ENCODE measurements at places on chromosomes 7 and 10. TPM values are rescaled to one million over a fixed set of nuclear protein-coding genes. Genes with fewer than 3 reads are reported as not detected.
A peak's percentile ranks its signal among the peaks of the same experiment; 100 is the strongest.

DNA sequence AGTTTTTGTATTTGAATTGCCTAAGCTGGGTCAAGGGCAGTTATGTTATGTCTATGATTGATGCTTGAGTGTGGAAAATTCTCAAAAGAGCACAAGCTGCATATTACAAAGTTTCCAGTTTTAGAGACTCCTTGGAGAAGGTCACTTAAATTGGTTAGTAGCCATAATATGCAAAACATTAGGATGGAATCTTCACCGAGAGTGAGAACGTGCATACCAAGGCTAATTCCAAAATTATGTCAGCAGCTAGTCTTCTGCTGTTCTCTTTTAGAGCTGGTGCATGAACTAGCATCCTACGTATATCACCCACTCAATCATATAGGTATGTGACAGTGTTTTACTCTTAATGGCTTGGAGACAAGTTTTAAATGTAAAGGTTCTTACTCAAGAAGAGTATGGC, 49.2 kb downstream of the MKX start:
- no peak for DNase-seq

- DNase-seq, result peak; percentile 70
Measured at GRCh38 chr7:81956520-81956919, 186.7 kb upstream of the HGF start.

- DNase-seq, result no peak
Measured at GRCh38 chr7:55517191-55517633, 55.1 kb downstream of the VOPP1 start.

Gene CTAGE6
- total RNA-seq, result 0.17 TPM

DNA sequence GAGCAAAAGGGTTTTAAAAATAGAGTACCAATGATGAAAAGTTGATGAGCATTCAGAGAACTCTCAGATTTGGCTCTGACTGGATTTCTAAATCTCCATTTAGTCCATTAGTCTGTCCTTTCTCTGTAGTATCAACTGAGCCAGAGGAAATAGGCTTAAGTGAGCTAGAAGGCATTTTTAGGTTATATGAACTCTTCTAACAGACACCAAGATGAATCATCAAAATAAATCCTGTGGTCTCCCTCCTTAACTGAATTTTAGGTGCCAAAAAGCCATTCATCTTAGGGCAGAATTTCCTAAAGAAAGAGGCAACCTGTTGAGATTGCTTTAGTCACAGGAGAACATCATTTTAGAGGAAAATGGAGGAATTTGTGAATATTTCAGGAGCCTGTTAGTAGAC, 305.1 kb downstream of the AUTS2 start:
- peak; percentile 76 for DNase-seq

- DNase-seq, result no peak
Measured at GRCh38 chr10:28986117-28986792, 302.6 kb upstream of the LYZL1 start.

Gene TMEM213
- not detected for total RNA-seq

DNA sequence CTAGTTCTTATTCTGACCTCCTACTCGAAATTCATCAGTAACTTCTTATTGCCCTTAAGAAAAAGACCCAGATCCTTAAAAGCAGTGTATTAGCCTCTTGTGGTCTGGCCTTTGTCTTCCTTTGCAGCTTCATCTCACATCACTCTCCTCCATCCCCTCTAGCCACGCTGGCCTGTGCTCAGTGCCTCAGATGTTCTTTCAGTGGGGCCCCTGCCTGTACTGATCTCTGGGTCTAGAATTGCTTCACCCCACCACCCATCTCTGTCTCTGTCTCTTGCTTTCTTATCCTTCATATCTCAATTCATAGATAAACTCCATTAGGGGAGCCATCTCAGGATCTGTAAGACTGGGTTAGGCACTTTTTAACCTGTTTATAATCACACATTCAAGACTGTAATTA, 1178.5 kb upstream of the C7orf33 start:
- DNase-seq, result no peak

GRCh38 chr7:39733881-39734632, 110.7 kb downstream of the RALA start:
- peak; percentile 41 for DNase-seq

DNA sequence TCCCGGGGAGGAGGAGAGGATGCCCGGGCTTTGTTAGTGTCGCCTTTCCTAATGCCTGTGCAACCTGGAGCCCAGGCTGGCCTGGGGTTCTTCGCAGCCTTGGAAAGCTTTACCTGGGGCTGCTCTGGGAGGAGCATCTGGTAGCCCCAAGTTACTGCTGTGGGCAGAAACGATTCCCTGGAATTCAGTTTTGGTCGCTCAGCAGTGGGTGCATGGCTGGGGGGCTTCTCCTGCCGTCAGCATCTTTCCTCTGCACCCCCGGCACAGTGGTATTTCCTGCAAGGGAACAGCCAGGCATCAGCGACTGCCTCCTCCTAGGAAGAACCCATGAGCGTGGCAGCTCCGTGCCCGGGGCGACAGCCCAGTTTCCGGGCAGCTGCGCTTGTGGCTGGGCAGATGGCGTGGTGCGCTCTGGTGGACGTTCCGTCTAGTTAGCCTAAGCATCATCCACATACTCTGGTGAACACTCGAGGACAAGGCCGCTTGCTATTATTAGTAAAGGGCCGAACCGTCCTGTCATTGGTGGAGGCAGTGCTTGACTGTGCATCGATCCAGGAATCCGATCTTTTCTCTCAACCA, 107.0 kb upstream of the BTBD16 start:
- no peak for DNase-seq

Gene MYH16
- not detected for total RNA-seq

Gene SYT15
- total RNA-seq, result 0.64 TPM

DNA sequence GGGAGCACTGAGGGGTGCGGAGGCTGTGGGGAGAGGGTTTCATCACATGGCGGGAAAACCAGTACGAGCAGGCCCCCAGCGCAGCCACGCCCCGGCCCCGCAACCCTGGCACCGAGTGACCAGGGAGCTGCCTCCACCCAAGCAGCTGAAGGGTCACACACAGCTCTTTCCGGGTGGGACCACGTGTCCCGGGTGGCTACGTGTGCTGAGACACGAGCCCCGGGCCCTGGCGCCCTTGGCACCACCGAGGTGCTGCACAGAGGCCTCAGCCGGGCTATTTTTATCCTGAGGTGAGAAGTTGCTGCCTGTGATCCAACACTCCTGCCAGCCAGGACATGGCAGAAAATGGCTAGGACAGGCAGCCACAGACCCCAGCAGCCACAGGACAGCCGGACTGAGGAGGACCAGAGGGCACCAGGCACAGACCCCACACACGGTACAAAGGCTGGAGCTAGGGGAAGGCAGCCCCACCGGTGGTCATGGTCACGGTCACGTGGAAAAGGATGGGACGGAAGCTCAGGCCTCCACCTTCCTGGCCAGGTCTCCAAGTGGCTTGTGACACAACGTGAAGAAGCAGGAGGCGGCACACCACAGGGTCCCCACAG, 223.7 kb downstream of the MAD1L1 start:
- no peak for DNase-seq

Gene PANK1
- 18.5 TPM for total RNA-seq

Gene DMBT1
- total RNA-seq, result not detected

Gene CARD11
- 1.8 TPM for total RNA-seq

- DNase-seq, result no peak
Measured at GRCh38 chr10:8269976-8270375, 215.5 kb downstream of the GATA3 start.

GRCh38 chr7:83547526-83547925, 101.4 kb downstream of the SEMA3E start:
- DNase-seq, result peak; percentile 15

GRCh38 chr7:105879782-105880181, 3.4 kb upstream of the ATXN7L1 start:
- no peak for DNase-seq

Gene SUMF2
- 159 TPM for total RNA-seq

Gene IGFBP3
- 1.1 TPM for total RNA-seq

DNA sequence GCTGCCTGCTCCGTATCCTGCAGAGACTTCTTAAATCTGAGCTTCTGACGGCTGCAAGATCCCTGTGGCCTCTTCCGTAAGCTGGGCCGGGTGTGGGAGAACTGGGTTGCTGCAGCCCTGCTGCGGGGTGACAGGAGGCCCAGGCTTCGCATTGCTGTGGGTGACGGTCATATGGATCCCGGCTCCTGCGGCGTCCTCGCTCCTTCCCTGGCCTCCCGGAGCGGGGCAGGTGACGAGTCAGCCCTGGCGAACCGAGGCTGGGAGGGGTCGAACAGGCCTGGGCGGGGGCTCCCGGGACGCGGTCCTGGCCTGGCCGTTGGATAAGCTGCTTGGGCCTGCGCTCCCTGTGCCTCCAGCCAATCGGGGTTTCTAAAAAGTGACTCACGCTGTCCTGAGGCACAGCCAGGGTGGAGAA, 7.8 kb upstream of the UBE2D1 start:
- DNase-seq, result no peak

Gene GRM8
- 0.80 TPM for total RNA-seq

- no peak for DNase-seq
Measured at GRCh38 chr10:79065853-79066252, 2.9 kb upstream of the ZMIZ1 start.

GRCh38 chr7:148487912-148488311, 102.7 kb upstream of the C7orf33 start:
- no peak for DNase-seq

Gene GFRA1
- not detected for total RNA-seq

Gene CNTNAP2
- 47.8 TPM for total RNA-seq

Gene PAPOLB
- 0.17 TPM for total RNA-seq

DNA sequence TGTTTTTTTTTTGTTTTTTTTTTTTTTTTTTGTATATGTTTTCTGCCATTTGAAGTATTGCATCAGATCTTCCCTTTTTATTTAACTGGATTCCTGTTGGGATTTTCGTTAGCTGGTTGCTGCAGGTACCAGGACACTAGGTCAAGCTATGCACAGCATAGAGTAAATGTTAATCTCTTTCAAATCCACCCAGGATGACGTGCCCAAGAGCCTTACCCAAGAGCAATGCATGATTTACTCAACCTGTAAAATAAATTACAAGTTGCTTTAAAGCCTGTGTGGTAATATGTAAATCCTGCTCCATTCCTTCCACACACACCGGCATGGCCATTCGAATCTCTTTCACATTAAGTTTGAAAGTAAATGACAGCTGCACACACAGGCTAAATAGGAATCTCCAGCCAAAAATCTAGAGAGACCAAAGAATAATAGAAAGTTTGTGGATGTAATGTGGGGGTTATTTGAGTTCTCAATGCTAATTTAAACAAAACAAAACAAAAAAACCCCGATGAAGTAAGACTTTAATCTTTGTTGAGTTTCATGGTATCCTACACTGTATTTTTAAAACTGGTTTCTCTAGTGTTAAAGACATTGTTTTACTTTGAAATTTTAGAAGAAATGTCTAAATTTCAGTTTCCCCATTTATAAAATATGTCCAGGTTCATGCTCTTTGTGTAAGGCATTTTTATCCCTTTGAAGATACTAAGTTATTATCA, 167.9 kb downstream of the FRMD4A start:
- no peak for DNase-seq

GRCh38 chr10:95451568-95452524, 109.3 kb downstream of the SORBS1 start:
- no peak for DNase-seq

DNA sequence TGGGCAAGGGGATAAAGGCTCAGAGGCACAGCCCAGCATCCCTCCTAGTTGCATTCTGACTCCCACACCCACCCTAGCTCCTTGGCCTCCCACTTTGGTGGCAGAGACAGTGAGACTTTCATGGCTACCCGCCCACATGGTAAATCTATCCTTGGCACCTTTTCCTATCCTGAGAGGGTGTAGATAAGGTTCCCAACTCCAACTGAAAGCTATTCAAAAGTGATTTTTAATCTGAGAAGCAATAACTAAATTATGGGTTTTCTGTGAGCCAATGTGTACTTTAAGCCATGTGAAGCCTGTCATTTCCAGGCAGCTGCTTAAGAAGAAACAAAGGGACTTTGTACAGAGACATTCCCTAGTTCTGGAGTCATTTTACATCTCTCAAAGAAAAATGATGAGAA, 9.1 kb downstream of the LAMB1 start:
- no peak for DNase-seq

Gene AKR1D1
- not detected for total RNA-seq

Gene VIPR2
- not detected for total RNA-seq

- no peak for DNase-seq
Measured at GRCh38 chr7:138864667-138865066, 66.7 kb upstream of the ATP6V0A4 start.

Gene NUDT5
- total RNA-seq, result 133 TPM

Gene ANXA8
- not detected for total RNA-seq

Gene GRM3
- not detected for total RNA-seq

DNA sequence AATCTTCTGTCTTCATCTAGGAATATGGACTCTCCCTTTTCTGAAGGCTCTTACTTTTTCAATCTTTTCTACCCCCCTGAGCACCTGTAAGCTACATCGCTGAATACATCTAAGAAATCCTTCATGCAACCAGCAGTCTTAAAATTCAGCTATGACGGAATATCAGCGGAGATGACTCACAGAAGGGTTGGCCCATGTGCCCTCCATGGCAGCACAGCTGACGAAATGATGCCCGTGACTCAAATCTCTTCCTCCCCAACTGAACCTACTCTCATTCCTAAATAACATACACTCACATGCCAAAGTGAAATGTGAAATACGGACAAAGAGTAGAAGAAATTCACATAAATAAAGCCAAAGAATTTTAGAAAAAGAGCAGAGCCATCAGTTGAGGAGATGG, 30.3 kb upstream of the NCAPG2 start:
- DNase-seq, result no peak

- peak; percentile 81 for DNase-seq
Measured at GRCh38 chr7:67484244-67484751, 487.7 kb downstream of the TYW1 start.

DNA sequence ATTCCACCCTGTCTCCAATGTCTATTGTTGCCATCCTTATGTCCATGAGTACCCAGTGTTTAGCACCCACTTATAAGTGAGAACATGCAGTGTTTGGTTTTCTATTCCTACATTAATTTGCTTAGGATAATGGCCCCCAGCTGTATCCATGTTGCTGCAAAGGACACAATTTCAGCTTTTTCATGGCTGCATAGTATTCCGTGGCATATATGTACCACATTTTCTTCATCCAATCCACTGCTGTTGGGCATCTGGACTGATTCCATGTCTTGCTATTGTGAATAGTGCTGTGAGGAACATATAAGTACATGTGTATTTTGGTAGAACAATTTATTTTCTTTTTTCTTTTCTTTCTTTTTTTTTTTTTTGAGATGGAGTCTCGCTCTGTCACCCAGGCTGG, 68.2 kb downstream of the TMEM178B start:
- no peak for DNase-seq

DNA sequence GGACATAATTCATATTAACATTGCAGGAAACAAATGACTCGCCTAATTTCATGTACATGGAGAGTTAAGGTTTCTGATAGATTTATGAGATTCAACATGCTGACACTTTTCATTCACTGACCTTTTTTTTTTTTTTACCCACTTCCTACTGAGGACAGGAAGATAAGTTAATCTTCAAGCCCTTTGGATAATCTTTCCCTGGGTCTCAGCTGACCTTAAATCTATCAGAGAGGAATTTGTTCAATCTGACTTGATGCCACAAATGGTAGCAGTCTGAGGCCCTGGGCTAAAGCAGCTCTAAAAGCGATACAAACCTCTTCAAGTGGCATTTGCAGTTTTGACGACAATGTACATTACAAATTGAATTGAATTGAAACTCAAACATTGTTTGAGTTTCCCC, 493.3 kb upstream of the SORCS1 start:
- DNase-seq, result no peak

Measured in A673 (cell line).